ENCODE measurements at places on chromosomes 7 and 10.

DNA sequence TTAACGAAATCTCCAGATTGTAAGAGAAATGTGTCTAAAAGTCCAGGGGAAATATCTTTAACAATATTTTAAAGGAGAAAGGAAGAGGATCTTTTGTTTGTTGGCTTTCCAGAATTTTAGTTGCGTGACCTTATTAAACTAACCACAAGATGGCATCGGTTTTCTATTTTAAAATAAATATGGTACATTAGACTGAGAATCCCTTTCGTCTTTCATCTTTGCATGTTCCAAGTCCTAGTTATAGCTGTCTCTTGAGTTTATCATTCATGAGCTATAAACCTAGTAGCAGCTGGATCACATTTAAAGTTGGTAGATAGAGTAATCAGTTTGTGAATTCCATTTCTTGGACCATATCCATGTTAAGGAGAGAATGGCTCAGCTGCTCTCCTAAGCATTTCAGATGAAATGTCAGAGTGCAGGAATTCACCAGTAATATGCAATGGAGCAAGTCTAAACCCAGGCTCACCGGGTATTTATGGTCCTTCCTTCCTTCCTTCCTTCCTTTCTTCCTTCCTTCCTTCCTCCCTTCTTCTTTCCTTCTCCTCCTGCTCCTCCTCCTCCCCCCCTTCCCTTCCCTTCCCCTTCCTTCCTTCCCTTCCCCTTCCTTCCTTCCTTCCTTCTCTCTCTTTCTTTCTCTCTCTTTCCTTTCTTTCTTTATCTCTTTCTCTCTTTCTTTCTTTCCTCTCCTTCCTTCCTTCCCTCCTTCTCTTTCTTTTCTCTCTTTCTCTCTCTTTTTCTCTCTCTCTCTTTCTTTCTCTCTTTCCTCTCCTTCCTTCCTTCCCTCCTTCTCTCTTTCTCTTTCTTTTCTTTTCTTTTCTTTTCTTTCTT is 57.8 kb upstream of the RAB18 start:
- H3K27ac ChIP-seq: no peak overlapping the region
- DNase-seq: no peak
- H3K4me3 ChIP-seq: no peak overlapping the region

- no peak overlapping the region for H3K4me3 ChIP-seq
- peaks cover 41% of the 10 kb centered on the region for H3K4me1 ChIP-seq
Measured at GRCh38 chr10:5533098-5533731, 8.5 kb downstream of the CALML3 start.

- H3K27ac ChIP-seq: peak overlapping the region; percentile 43
- H3K4me3 ChIP-seq: no peak overlapping the region
- H3K27me3 ChIP-seq: no peaks in the 10 kb centered on the region
- H3K4me1 ChIP-seq: peaks cover 11% of the 10 kb centered on the region
- no peaks in the 10 kb centered on the region for H3K36me3 ChIP-seq
Measured at GRCh38 chr7:48011951-48012350, 17.0 kb downstream of the SUN3 start.

GRCh38 chr10:43417950-43418768 is 9.2 kb upstream of the HNRNPF start:
- no peaks in the 10 kb centered on the region for H3K27me3 ChIP-seq
- no peaks in the 10 kb centered on the region for H3K36me3 ChIP-seq
- H3K27ac ChIP-seq: no peak overlapping the region

DNA sequence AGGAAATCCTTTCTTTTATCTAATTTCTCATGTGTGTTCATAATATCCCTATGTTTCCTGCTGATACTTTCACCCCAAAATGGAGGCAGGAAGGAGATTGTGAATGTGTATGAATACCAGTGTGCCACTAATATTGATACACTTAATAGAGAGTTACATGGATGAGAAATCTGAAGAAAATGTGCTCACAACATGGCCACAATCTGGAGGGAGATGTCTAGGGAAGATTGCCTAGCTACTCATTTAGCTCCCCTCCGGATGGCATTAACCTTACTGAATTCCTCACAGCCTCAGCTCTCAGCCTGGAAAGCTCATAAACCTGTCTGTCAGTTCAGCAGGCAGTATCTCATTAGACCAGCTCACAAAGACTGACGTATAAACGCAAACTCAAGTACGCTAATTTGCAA is 23.4 kb upstream of the DMTF1 start:
- DNase-seq: no peak
- H3K27me3 ChIP-seq: no peaks in the 10 kb centered on the region
- H3K4me1 ChIP-seq: peaks cover 2% of the 10 kb centered on the region

GRCh38 chr10:60282771-60283353 is 106.8 kb downstream of the ANK3 start:
- H3K27ac ChIP-seq: peak overlapping the region; percentile 34
- H3K27me3 ChIP-seq: no peaks in the 10 kb centered on the region
- no peaks in the 10 kb centered on the region for H3K36me3 ChIP-seq
- DNase-seq: peak; percentile 59
- H3K4me3 ChIP-seq: no peak overlapping the region

GRCh38 chr10:79322616-79323543 is 24.4 kb upstream of the PPIF start:
- peak; percentile 67 for DNase-seq
- no peaks in the 10 kb centered on the region for H3K27me3 ChIP-seq
- peaks cover 4% of the 10 kb centered on the region for H3K4me1 ChIP-seq
- H3K27ac ChIP-seq: no peak overlapping the region
- H3K36me3 ChIP-seq: no peaks in the 10 kb centered on the region

DNA sequence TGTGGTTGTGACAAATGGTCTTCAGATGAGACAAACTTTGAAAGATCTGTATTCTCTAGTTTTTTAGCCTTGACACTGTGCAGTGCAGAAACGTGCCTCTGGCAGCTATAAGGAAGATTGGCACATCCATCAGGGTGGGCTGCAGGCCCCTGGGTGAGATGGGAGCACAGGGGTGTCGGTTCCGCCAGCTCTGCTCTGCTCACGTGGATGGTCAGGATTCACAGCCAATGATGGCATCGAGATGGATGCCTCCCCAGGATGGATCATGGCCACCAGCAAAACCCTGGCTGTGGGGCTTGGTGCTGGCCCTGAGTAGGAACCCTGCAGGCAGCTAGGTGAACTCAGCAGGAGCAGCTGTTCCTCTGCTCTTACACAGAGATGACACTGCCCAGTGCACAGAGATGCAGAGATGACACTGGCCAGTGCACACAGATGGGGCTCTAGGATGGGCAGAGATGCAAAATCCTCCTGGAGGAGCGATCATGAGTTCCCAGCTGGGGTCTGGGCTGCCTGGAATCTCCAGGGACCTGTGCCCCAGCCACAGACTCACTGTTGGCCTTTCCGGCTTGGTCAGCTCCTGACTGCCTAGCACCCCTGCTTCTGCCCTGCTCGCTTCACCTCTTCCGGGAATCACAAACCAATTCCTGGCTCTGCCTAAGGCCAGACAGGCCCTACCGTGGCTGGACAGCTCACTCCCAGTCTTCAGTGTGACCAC is 185.9 kb downstream of the TCERG1L start:
- no peak for DNase-seq
- H3K4me1 ChIP-seq: peaks cover 26% of the 10 kb centered on the region
- no peak overlapping the region for H3K27ac ChIP-seq
- no peak overlapping the region for H3K4me3 ChIP-seq

DNA sequence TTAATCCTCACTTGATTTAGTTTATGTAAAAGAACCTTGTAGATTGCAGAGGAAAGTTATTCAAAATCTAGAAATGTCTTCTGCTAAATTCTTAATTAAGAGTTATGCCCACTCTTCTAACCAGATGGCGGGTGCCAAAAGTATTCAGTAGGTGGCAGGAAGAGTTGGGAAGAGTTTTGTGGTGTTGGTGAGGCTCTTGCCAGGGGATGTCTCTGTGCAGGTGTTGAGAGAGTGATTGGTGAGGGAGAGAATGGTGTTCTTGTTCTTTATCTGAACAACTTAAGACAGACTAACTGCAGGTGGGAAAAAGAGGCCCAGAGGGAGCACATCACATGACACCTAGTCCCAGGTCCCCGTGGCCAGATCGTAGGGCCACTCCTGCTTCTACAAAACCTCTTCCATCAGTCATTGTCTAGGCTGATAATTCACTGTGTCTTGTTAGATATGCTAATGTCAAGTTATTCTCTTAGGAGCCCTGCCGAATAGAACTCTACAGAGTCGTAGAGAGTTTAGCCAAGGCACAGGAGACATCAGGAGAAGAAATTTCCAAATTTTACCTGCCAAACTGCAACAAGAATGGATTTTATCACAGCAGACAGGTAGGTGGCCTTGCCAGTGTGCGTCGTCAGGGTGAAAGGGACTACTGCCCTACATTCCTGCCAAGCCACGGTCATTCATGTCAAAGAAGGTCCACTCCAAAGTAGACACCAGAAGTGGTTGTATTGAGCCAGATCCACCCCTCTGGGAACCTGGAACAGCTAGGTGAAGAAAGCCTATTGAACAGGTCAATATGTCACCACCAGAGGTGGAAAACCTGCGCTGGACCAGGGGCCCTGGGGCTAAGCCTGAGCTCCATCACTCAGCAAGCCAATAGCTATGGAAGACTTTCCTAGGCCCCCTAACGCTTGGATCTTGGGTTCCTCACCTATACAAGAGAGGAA is 3.4 kb downstream of the IGFBP1 start:
- DNase-seq: no peak
- no peak overlapping the region for H3K4me3 ChIP-seq
- peaks cover 16% of the 10 kb centered on the region for H3K27me3 ChIP-seq

DNA sequence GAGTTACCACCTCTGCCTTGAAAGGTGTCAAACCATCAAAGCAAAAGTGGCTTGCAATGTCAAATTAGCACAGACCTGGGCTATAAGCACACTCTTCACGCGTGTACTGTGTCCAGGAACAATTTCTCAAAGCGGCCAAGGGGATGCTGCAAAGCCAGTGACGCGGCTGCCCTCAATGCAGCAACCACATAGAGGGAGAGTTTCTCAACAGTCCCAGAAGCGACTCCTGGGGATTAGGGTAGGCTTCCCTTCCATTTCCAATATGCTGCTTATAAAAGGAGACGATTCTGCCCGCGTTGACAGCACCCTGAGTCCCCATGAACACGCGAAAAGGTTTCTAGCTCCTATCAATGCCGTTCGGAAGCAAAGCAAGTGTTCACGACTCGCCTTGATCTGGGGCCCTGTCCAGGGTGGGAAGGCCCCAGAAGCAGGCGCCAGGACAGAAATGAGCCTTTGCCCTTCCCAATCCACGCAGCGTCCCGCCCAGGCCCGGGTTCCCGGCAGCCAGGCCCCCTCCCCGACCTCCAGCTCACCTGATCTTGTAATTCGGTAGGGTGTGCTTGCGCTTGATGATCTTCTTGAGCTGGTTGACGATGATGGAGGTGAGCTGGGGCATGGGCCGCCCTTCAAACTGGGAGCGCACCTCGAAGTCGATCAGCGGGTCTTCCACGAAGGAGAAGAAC is 1.3 kb downstream of the PDZD8 start:
- no peak overlapping the region for H3K27ac ChIP-seq
- DNase-seq: no peak
- H3K27me3 ChIP-seq: no peaks in the 10 kb centered on the region
- peaks cover 14% of the 10 kb centered on the region for H3K4me1 ChIP-seq
- peak overlapping the region; percentile 94 for H3K4me3 ChIP-seq

DNA sequence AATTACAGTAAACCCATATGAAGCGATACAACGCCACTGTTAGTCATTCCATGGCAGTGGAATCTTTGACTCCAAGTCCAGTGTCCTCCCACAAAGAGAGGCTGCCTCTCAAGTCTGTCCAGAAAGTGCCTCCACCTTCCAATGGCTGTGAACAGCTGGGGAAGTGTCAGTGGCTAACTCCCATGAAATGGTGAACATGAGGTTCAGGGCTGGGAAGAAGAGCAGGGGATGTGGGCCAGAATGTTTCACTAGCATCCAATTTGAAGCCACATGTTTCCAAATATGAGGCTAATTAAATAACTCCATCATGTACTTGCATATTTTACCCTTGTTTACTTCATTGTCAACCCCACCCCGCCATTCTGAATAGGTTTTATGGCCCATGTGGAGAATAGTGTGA is 53.1 kb upstream of the CHST15 start:
- H3K27ac ChIP-seq: no peak overlapping the region
- H3K4me3 ChIP-seq: no peak overlapping the region
- no peak for DNase-seq
- H3K4me1 ChIP-seq: no peaks in the 10 kb centered on the region
- H3K27me3 ChIP-seq: no peaks in the 10 kb centered on the region
- H3K36me3 ChIP-seq: no peaks in the 10 kb centered on the region

- no peak overlapping the region for H3K4me3 ChIP-seq
- DNase-seq: no peak
- H3K36me3 ChIP-seq: no peaks in the 10 kb centered on the region
- no peaks in the 10 kb centered on the region for H3K4me1 ChIP-seq
- H3K27me3 ChIP-seq: no peaks in the 10 kb centered on the region
Measured at GRCh38 chr7:103851357-103851756, 138.1 kb downstream of the RELN start.

- no peak for DNase-seq
- no peaks in the 10 kb centered on the region for H3K36me3 ChIP-seq
- H3K27me3 ChIP-seq: no peaks in the 10 kb centered on the region
- no peak overlapping the region for H3K27ac ChIP-seq
Measured at GRCh38 chr7:135517060-135517459, 7.2 kb upstream of the CNOT4 start.

DNA sequence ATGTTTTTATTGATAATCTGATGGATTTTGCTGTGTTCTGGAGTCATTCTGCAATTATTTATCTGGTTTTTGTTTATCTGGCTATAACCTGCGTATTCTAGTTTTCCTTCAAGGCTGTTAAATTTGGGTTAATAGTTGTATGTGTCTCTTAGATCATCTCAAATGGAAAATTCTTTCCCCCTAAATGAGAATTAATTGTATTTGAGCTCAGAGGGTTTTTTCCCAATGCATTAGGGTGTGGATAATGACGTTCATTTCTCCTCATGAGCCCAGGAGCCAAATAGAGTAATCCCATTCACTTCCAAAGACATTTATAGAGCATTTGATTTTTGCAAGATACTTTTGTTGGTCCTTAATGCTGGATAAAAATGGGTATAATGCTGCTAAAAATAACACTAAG is 564.6 kb downstream of the GALNT17 start:
- DNase-seq: no peak
- H3K27me3 ChIP-seq: no peaks in the 10 kb centered on the region
- H3K4me1 ChIP-seq: no peaks in the 10 kb centered on the region
- no peak overlapping the region for H3K4me3 ChIP-seq
- no peak overlapping the region for H3K27ac ChIP-seq

DNA sequence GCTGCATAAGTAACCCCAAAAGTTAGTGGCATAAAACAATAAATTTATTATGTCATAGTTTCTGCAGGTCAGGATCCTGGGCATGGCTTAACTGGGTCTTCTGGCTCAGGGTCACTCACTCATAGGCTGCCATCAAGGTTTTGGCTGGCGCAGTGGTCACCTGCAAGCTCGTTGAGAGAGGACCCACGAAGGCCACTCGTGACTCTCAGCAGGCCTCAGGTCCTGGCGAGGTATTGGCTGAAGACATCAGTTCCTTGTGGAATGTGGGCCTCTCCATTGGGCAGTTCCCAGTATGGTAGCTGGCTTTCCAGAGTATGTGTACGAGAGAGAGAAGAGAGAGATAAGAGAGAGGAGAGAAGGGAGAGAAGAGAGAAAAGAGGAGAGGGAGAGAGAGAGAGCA is 138.3 kb upstream of the KLF14 start:
- no peak overlapping the region for H3K27ac ChIP-seq
- H3K36me3 ChIP-seq: no peaks in the 10 kb centered on the region

- H3K36me3 ChIP-seq: no peaks in the 10 kb centered on the region
- H3K27ac ChIP-seq: no peak overlapping the region
- no peaks in the 10 kb centered on the region for H3K4me1 ChIP-seq
- H3K4me3 ChIP-seq: no peak overlapping the region
Measured at GRCh38 chr7:15308821-15309220, 253.0 kb downstream of the AGMO start.

- peaks cover 22% of the 10 kb centered on the region for H3K36me3 ChIP-seq
- H3K4me1 ChIP-seq: peaks cover 4% of the 10 kb centered on the region
- DNase-seq: no peak
- peak overlapping the region; percentile 84 for H3K4me3 ChIP-seq
Measured at GRCh38 chr10:73785721-73786511, 510 bp downstream of the ZSWIM8 start.
